NAMALWA (cell line): ENCODE measurements at places on chromosomes 1 and 21.

- DNase-seq: no peak
Measured at GRCh38 chr1:74593887-74594866, 79.4 kb downstream of the ERICH3 start.

DNA sequence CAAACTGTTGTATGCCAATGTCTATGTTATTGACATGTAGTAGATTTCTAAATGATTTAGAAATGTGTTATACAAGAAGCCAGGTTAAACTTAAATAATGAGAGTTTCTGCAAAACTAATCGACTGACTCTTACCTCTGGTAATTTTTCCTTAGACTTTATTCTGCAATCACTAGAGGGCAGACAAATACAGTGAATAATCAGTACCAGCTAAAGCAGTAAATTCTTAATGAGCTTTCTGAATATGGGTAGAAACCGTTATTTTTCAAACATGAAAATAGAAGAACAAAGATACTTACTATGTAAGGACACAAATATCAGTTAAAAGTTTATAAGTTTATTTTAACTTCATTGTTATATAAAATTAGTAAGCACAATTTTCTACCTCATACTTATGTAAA is 97.9 kb upstream of the RGS1 start:
- peak; percentile 65 for DNase-seq

DNA sequence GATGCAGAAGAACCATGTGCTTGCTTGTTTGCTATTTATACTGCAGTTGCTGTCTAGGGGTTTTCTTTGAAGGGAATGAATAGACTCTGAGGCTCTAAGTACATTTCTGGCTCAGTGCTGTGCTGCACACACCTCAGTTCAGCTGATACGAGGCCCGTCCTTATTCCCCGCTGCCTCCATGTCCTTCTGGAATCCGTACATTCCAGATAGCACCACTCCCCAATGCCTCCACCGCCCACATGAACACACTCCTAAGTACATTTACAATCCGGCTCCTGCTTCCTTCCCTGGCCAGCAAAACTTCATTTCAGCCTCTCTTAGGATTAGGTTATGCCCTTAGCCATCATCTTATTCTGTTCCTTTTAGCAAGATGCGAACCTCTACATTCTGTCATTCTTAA is 57.1 kb downstream of the KCNC4 start:
- no peak for DNase-seq

DNA sequence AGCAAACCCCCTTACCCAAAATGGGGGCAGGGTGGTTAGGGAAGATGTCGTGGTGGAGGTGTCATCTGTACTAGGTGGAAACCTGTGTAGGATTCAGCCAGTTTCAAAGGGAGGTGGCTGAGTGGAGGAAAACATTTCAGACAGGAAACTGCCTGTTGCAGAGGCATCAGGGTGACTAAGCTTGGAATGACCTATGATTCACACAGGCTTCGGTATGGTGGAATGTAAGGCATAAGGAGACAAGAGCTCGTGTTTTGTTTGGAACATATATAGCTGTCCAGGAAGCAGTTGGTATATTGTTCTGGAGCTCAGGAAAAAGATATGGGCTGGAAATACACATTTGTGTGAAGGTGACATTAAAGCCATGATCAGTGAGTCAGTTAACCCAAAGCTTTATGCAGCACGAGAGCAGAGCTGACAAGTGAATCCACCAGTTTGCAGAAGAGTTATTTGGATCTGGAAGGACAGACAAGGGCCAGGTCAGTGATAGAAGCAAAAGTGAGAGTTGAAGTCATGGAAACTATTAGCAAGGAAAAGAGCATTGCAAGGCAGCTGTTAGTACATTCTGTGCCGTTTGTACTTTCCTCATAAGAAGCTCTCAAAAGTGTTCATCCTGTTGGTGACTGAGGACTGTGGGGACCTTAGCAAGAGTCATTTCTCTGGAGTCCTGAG is 12.2 kb downstream of the UTP25 start:
- no peak for DNase-seq

DNA sequence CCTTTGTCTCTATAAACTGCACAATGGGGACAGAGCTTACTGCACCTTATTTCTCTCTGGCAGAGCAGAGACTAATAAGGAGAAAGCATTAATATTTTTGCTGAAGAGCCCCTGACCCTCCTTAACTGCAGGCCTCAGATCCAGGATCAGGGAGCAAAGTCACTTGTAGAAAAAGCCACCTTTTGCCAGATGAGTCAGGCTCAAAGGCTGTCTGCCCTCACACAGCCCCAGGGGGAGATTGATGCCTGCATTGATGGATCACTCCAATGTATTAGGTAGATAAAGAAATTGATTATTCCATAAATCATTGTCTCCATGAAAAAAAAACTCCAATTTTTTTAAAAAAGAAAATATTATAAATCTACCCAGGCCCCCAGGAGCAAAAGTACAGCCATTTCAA is 15.8 kb downstream of the GRIK3 start:
- DNase-seq: no peak

DNA sequence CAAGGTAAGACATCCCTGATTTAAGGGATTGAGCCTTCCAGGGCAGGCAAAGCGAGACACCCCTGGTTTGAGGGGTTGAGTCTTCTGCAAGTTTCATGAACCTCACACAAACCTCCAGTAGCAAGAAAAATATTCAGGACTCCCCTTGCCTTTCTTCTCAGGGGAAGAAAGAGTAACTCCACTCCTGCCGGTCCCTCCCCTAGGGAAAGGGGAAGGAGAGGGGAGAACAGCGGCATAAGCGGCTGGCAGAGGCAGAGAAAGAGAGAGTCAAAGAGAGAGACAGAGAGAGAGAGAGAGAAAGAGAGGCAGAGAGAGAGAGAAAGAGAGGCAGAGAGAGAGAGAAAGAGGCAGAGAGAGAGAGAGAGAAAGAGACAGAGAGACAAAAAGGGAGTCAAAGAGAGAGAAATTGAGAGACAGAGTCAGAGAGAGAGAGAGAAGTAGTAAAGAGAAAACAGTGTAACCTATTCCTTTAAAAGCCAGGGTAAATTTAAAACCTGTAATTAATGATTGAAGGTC is 29.5 kb upstream of the CBR3 start:
- no peak for DNase-seq

GRCh38 chr21:15134701-15135470 is 70.1 kb upstream of the NRIP1 start:
- no peak for DNase-seq

- no peak for DNase-seq
Measured at GRCh38 chr1:168252204-168252733, 26.5 kb downstream of the SFT2D2 start.

GRCh38 chr1:1033731-1034438 is 14.0 kb downstream of the AGRN start:
- DNase-seq: no peak

DNA sequence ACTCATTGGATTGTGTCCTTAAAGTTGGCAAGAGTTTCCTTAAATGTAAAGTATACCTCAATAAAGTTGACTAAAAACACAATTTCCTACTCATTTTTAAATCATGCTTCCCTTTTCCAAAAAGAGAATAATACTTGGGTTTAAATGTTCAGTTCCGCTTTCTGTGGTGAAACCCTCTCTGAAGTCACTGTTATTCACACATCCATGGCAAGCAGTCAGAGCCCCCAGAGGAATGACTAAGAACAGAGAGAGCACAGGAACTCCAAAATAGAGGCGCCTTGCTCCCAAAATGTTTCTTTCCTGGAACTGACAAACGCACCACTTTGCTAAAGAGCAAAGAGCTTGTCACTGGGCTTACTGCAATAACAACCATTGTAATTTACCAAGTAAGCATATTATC is 142.5 kb downstream of the TIAM1 start:
- peak; percentile 26 for DNase-seq

GRCh38 chr1:236391008-236391407 is 3.1 kb upstream of the EDARADD start:
- DNase-seq: no peak

GRCh38 chr21:45312296-45312695 is 24.6 kb upstream of the POFUT2 start:
- DNase-seq: no peak

DNA sequence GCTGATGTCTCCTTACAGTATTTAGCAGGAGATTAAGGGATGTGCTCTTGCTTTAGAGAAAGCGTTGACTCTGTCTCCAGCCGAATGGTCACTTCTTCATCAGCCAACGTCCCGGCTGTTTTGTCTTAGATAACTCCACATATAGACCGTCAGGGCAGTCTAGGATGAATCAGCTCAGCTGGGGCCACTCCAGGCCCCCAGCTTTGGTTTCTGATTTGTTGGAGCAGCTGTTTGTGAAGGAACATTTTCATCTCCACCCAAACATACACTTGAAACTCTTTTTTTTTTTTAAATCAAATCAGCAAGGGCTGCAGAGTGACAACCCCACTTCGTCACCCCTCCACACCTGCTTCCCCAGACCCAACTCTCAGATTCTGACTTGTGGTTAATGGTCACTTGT is 206.1 kb upstream of the GALNT2 start:
- DNase-seq: no peak

GRCh38 chr1:151408891-151409290 is 9.5 kb downstream of the PSMB4 start:
- no peak for DNase-seq

DNA sequence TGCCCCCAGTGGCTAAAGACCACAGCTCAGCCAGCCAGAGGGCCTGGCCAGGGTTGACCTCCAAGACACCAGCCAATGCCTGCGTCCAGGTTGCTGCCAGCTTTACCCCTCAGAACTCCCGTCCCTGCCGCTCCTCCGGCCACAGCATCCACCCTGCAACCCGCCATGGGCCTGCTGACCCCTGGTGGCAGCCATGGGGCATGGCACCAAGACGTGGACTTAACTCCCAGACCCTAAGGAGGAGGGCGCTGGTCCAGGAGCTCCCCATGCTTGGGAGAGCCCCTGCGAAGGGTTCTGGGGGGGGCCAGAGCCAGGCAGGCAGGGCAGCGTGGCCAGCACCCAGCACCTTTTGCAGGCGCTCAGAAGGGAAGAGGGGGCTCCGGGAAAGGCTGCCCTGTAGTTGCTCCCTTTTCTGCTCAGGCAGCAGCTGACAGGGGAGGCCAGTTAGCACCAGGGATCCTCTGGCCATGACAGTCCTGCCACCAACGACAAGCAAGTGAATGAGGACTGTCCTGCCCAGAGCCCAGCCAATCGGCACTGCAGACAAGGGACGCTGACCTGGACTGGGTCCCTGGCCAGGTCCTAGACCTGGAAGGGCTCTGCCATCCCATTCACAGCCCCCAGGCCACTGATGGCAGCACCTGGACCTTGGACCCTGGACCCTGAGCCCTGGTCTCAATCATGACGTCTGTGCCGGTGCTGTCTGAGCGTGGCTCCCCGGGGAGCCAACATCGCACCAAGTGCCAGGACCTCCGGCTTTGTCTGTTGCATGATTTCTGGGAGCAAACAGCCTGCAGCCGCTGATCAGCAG is 246.2 kb downstream of the NPHP4 start:
- DNase-seq: peak; percentile 79

DNA sequence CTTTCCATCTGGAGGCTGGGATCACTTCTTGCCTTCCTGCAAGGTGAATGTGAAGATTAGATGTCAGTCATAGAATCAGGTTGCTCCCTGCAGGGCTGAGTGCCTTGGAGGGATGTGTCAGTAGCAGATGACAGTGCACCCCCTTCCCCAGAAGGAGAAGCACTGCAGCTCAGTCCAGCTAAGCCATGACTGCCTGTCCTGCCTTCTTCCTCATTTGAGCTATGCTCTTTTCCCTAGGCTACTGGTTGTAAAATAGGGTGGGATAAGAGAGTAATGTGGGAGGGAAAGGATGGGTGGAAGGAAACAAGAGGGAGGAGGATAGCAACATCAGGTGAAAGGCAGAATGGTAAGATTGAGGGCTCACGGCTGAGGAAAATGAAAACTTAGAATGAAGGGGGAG is 11.1 kb upstream of the FABP3 start:
- no peak for DNase-seq

DNA sequence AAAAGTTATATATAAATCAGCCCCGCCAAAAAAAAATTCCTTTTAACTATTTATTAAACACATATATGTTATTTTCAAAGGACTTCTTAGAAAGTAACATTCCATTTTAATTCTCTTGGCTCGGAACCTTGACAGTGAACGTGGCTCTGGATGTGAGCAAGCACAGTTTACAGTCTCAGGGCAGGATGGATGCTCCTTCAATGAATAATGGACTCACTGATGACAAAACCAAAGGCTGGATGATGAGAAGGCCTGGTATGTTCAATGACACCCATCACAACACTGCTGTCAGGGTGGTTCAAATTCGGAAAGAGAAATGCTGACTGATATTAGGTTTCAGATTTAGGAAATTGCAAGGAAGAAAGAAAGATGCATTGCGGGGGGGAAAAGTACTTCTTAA is 148.8 kb downstream of the SIPA1L2 start:
- DNase-seq: no peak

DNA sequence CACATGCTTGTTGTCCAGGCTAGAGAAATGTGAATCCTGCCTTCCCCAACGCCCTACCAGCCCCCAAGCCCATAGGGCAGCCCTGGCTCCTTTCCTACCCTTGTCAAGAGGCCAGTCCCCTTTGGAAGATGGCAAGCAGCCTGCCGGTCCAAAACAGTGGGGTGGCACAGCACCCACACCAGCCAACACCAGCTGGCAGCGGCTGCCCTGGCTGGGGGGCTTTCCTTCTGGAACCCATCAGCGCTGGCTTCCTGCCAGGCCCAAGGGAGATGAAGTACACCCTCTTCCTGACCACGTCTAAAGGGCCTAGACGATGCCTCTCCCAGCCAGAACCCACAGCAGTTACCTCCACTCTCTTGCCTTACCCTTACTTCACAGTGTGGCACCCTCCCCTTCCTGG is 24.2 kb downstream of the KCNN3 start:
- no peak for DNase-seq

DNA sequence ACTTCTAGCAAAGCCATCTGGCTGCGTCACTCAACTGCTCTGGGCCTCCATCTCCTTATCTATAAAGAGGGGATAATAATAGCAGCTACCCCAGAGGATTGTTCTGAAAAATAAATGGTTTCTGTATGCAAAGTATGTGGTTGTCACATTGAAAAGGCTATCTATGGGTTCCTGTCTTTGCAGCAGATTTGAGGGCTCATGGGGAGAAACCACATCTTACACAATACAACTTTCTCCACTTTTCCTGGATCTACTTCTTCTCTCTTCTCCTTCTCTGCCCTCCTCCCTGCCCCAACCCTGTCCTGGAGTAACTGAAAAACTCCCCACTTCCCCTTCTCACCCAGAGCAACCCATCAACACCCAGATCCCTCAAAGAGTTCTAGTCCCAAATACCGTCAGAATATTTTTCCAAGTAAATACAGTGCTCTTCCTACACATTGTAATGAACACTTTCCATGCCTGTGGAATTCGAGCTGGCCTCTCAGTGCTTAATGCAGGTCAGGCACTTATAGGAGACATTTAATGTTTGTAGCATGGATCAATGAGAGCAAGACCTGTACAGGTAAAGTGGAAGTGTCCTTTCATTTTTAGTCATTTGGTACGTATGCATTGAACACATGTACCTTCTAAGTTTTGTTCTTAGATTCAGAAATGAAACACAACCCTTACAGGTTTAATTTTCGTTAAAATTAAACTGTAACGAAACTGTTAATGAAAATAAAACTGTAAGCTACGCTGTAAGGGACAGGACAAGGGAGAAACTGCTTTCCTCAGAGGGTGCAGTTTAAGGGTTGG is 131.9 kb downstream of the AK5 start:
- DNase-seq: peak; percentile 52
